Mucosa of descending colon (tissue), 3 donors: ENCODE measurements at places on chromosomes 5 and 9. TPM values are rescaled to one million over a fixed set of nuclear protein-coding genes. Genes with fewer than 3 reads are reported as not detected.

- DNase-seq: peak; percentile 89
Observed at GRCh38 chr9:72365525-72366256, 683 bp upstream of the ZFAND5 start.

GRCh38 chr5:97559827-97560598, 377.0 kb upstream of the RIOK2 start:
- DNase-seq: no peak

GRCh38 chr5:24145806-24146205, 499.0 kb downstream of the CDH10 start:
- no peak for DNase-seq

- DNase-seq: no peak
Observed at GRCh38 chr9:15231788-15232635, 75.0 kb downstream of the TTC39B start.

DNA sequence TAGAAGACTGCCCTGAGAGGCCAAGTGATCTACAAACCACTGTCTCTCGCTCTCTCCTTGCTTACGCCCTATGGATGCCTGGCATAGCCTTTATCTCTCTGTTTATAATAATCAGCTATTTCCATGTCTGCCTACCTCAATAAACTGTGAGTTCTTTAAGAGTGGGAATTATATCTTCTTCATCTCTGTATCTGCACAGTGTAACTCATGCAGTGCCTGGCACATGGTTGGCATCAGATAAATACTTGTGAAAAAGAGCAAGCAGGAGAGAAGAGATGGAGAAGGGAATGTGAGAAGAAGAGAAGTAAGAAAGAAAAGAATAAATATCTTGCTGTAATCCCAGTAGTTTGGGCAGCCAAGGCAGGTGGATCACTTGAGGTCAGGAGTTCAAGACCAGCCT, 94.6 kb upstream of the TNPO1 start:
- DNase-seq: no peak

GRCh38 chr9:134216961-134217360, 52.6 kb upstream of the RNU6ATAC start:
- DNase-seq: no peak

DNA sequence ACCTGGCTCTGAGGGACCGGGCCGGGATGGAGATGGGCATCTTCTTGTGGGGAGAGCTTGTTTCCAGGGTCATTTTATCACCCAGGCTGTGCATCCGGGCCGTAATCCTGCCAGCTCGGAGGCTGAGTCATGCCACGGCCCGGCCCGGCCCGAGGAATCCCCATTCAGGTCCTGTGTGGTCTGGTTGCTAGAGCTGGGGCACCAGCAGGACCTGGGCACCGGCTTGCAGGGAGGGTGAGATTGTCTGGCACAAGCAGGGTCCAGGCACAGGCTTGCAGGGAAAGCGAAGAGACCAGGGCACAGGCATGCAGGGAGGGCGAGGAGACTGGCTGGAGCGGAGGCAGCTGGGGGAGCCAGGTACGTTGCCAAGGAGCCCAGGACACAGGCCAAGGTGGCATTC, 106.8 kb downstream of the RXRA start:
- DNase-seq: no peak

- no peak for DNase-seq
Observed at GRCh38 chr9:121071756-121072421, 2.9 kb upstream of the CNTRL start.

The MAMDC4 gene
- total RNA-seq: 15.4 TPM

The TAF11L3 gene
- not detected for total RNA-seq

The ZFP37 gene
- 0.43 TPM for total RNA-seq
